ENCODE measurements at places on chromosomes 6 and 20.

DNA sequence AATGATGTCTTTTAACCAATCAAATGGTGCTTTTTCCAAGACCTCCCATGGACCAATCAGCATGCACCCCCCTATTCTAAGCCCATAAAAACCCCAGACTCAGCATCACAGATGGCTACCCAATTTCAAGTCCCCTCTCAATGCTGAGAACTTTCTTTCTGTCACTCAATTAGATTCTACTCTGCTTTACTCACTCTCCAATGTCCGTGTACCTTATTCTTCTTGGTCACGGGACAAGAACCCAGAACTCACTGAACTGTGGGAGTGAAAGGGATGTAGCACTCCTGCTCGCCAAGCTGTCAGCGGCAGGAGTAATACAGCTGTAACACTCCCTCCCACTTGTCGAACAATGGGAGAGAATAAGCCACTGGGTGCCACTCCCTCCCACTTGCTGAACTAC lies 20.8 kb upstream of the MAP7 start:
- no peak for DNase-seq
- H3K27me3 ChIP-seq = no peaks in the 10 kb centered on the region
- H3K4me1 ChIP-seq = no peaks in the 10 kb centered on the region
- no peaks in the 10 kb centered on the region for H3K36me3 ChIP-seq
- no peak overlapping the region for H3K27ac ChIP-seq
- H3K4me3 ChIP-seq = no peak overlapping the region

- no peak overlapping the region for H3K4me3 ChIP-seq
- H3K27me3 ChIP-seq = no peaks in the 10 kb centered on the region
- no peak overlapping the region for H3K27ac ChIP-seq
These were observed 42.8 kb downstream of the MYH7B start for GRCh38 chr20:34998331-34998950.

- peak overlapping the region; percentile 44 for H3K27ac ChIP-seq
- no peaks in the 10 kb centered on the region for H3K27me3 ChIP-seq
- DNase-seq = no peak
- H3K4me3 ChIP-seq = no peak overlapping the region
- peaks cover 12% of the 10 kb centered on the region for H3K4me1 ChIP-seq
These were observed 28.3 kb downstream of the CDK5RAP1 start for GRCh38 chr20:33372993-33373441.

DNA sequence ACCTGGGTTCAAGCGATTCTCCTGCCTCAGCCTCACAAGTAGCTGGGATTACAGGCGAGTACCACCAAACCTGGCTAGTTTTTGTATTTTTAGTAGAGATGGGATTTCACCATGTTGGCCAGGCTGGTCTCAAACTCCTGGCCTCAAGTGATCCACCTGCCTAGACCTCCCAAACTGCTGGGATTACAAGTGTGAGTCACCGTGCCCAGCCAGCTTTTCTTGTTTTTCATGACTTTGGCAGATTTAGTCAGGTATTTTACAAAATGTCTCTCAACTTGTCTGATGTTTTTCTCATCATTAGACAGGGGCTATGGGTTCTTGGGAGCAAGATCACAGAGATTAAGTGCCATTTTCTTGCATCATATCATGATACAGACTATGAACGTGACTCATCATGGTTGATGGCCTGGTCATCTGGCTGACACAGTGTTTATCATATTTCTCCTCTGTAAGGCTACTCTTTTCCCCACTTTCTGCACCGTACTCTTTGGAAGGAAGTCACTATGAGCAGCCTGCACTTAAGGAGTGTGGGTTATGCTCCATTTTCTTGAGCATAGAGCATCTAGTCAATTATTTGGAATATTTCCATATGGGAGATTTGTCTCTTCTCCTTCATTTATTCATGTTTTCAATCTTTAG lies 67.8 kb downstream of the RNF182 start:
- no peak overlapping the region for H3K27ac ChIP-seq
- H3K27me3 ChIP-seq = no peaks in the 10 kb centered on the region
- no peak overlapping the region for H3K4me3 ChIP-seq

DNA sequence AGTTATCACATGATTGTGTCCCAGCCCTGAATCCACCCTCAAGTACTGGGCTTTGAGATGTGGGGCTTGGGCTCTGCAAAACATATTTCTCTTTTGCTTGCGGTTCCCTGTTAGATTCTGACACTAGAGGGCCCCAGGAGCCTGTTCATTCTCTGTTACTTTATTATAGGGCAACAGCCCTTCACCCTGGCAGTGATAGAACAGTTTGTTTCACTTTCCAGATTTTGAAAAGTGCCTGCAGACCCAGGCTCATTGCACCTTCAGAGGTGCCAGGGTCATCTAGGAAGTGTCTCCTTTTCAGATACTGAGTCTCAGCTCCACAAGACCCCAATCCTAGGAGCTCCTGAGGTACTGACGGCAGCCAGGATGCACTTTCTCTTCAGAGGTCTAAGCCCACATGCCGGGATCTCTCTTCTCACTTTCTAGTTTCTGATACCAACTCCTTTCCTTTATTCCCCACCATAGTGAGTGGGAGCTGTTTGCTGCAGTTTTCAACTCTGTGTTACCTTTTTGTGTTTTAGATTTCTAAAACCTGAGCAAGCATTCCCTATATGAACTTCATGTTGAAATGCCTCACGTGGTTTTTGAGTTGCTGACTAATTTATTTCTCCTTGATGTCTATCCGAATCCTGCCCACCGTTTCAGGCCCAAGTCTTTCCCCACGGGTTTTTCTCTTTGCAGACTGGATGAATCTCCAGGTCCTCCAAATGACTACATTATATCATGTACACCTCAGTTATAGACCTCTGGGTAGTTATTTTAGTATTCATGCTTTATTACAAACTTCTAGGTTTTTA lies 10.9 kb downstream of the ABT1 start:
- peaks cover 16% of the 10 kb centered on the region for H3K27me3 ChIP-seq
- no peak overlapping the region for H3K27ac ChIP-seq
- DNase-seq = peak; percentile 79
- H3K36me3 ChIP-seq = no peaks in the 10 kb centered on the region
- H3K4me3 ChIP-seq = no peak overlapping the region

- no peak overlapping the region for H3K27ac ChIP-seq
- H3K4me1 ChIP-seq = peaks cover 3% of the 10 kb centered on the region
These were observed 40.4 kb downstream of the ANKS1A start for GRCh38 chr6:34929241-34929978.

- H3K27me3 ChIP-seq = no peaks in the 10 kb centered on the region
- H3K4me1 ChIP-seq = no peaks in the 10 kb centered on the region
- no peak within 1 kb of the TSS for H3K27ac ChIP-seq
These were observed at the start of gene DDX43 for GRCh38 chr6:73394577-73395354. Gene DDX43, plus strand, starts transcription at chr6:73394828. Its CDS starts 78 bp downstream, at chr6:73394906.

GRCh38 chr6:139841794-139842215 lies 467.4 kb upstream of the CITED2 start:
- no peak overlapping the region for H3K27ac ChIP-seq
- H3K36me3 ChIP-seq = no peaks in the 10 kb centered on the region
- peaks cover 5% of the 10 kb centered on the region for H3K4me1 ChIP-seq
- H3K4me3 ChIP-seq = no peak overlapping the region
- no peaks in the 10 kb centered on the region for H3K27me3 ChIP-seq

All from hepatocyte (in vitro differentiated cells).